WERI-Rb-1 (cell line): ENCODE measurements at places on chromosomes 5 and 9.

DNA sequence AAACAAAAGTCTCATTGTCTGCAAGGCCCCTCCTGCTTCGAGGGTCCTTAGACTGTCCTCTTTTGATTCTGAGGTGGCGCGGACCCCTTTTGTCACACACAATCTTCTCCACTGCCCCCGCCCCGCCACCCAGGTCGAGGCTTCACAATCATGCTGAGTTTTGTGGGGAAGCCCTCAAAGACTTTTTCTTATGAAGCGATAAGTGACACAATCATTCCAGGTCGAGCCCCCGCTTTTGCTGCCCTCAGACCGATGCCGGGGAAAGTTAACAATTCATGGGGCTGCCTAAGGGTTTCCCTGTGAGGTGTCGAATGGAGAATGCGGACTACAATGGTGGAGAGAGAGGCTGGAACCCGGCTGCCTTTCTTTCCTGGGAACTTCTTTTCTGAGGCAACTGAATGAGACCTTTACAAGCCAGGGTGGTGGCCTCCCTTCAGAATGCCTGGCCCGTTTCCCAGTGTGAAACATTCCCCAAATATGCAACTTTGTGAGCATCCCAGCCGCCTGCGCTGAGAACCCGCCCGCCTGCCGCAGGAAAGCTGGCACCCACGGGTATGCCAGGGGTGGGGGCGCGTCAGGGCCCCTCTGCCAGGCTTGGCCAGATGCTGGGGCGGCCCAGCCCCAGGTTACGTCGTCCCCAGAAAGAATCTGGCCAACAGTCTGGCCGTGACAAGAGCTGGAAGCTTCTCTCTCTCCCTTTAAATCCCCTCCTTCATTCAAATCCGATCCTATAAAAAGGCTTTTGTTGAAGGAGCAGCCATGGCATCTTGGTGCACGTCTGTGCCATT lies 71.9 kb downstream of the MAP1B start:
- DNase-seq = no peak

DNA sequence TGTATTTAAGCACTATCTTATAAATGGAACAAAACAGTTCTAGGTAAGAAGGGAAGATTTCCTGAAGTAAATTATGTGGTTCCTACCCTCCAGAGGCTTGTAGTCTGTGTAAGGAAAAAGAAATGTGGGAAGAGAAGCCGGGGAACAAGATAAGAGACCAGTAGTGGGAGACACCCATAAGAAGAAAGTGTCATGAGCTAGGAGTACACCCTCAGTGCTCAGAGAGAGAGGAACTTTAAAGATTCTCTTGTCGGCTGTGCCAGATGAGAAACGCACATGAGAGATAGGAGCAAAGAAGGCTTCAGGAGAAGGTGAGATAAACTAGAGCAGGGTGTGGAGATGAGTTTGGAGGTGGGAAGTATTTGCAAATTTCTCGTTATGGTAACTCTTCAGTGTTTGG lies 18.1 kb downstream of the SLC36A1 start:
- no peak for DNase-seq

DNA sequence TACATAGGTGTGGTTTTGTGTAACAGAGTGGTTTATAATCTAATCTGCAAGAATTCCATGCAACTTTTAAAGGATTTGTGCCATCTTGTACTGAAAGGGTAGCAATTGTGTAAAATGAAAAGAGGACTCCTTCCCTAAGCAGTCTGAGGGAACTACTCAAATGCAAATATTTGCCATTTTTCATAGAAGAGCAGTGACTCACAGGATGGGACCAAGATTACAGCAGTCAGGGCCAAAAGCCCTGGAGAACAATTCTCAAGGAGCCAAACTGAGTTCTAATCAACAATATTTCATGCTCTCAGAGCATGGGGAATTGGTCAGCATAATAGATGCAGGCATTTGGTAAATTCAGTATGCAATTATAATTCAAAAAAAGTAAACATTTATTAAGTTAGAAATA lies 495.8 kb downstream of the CHSY3 start:
- no peak for DNase-seq

DNA sequence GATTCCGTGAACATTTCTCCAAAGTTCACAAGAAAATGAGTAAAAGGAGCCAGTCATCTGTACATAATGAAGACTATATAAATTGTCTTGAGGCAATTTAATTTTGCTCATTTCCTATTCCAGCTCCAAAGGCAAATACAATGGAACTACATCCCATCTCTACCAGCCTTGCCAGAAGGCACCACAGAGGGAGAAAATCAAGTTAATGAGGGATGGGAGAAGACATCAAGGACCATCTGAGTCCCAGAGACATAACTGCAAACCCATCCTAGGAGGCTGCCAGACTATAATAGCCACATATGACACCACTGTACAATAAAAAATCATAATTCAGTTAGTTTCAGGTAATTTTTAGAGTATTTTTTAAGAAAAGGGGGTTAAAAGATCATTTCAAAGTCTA lies 136.3 kb upstream of the RGMB start:
- no peak for DNase-seq

GRCh38 chr5:59037941-59038797 lies 455.3 kb downstream of the RAB3C start:
- no peak for DNase-seq

- DNase-seq = no peak
Measured at GRCh38 chr5:143481697-143482531, 78.4 kb upstream of the NR3C1 start.

DNA sequence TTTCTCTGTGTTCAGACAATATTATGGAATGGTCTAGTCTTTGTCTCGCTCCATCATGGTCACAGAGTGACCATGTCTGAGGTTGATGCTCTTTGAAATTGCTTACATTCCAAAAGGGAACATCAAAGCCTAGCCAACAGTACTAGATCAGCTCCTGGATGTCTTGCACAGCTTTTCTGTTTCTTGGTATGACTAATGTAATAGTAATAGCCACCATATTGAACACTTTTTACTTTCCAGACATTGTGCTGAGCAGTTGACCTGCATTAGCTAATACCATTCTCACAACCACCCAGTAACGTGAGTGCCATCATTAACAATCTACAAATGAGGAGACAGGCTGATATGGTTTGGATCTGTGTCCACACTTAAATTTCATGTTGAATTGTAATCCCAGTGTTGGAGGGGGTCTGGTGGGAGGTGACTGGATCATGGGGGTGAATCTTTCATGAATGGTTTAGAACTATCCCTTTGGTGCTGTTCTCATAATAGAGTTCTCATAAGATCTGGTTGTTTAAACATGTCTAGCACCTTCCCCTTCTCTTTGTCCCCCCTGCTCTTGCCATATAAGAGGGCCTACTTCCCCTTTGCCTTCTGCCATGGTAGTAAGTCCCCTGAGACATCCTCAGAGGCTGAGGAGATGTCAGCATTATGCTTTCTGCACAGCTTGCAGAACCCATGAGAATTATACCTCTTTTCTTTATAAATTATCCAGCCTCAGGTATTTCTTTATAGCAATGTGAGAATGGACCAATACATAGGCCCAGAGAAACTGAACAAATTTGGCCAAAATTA lies 577.5 kb upstream of the CLINT1 start:
- no peak for DNase-seq

- no peak for DNase-seq
Measured at GRCh38 chr5:179451114-179451827, 99.1 kb upstream of the RUFY1 start.
